ENCODE measurements at places on chromosomes 2 and 18. TPM values are rescaled to one million over a fixed set of nuclear protein-coding genes. Genes with fewer than 3 reads are reported as not detected.

DNA sequence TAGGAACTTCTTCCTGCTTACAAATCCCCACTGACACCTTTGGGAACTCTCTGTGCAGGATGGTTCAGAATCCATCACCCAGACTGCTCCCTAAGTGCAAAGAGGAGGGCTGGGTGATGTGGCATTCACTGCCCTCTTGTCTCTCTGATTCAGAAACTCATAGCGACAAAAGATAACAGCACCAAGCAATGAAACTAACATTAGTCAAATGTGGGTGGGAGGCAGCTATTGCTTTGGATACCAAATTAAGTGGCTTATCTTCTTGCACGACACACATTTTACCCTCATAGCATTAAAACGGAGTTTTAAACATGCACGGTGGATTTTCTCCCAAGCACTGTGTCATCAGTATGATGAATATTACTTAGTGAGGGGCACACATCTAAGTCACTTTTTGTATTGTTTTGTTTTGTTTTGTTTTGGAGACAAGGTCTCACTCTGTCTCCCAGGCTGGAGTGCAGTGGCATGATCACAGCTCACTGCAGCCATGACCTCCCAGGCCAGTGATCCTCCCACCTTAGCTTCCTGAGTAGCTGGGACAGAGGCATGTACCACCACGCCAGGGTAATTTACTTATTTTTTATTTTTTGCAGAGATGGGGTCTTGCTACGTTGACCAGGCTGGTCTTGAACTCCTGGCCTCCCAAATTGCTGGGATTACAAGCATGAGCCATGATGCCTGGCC is 40.9 kb upstream of the NEB start:
- H3K4me3 ChIP-seq = no peak overlapping the region
- H3K4me1 ChIP-seq = peaks cover 4% of the 10 kb centered on the region
- no peak for DNase-seq
- H3K27ac ChIP-seq = no peak overlapping the region

DNA sequence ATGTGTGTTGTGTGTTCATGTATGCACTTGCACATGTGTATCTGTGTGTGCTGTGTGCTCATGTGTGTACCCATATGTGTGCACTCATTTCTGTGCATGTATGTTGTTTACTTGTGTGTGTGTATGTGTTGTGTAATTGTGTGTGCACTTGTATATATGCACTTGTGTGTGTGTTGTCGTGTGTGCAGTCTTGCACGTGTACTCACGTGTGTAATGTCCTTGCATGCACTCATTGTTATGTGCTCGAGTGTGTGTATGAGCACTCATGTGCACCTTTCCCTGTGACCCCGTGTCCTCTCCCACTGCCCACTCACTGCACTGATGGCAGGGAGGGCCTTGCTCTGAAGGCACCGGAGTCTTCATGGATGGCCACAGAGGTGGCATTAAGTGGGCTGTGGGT is 92.0 kb downstream of the SMIM21 start:
- no peak overlapping the region for H3K27ac ChIP-seq
- no peak overlapping the region for H3K4me3 ChIP-seq
- no peaks in the 10 kb centered on the region for H3K27me3 ChIP-seq
- H3K36me3 ChIP-seq = no peaks in the 10 kb centered on the region
- no peak for DNase-seq

Gene TSPYL6
- total RNA-seq = not detected

Gene PID1
- not detected for total RNA-seq

Gene TMEM237
- 15.4 TPM for total RNA-seq
